Brain (organoid and tissue), 16 donors: ENCODE measurements at places on chromosomes 12 and 14.
A peak's percentile ranks its signal among the peaks of the same experiment; 100 is the strongest.

- no peak for DNase-seq
These were observed 42.8 kb upstream of the CPSF6 start for GRCh38 chr12:69196302-69197288.

GRCh38 chr12:53809005-53809404, 57.2 kb upstream of the CISTR start:
- DNase-seq, result no peak

- no peak for DNase-seq
These were observed 769 bp upstream of the ZNF740 start for GRCh38 chr12:53179687-53180219.

DNA sequence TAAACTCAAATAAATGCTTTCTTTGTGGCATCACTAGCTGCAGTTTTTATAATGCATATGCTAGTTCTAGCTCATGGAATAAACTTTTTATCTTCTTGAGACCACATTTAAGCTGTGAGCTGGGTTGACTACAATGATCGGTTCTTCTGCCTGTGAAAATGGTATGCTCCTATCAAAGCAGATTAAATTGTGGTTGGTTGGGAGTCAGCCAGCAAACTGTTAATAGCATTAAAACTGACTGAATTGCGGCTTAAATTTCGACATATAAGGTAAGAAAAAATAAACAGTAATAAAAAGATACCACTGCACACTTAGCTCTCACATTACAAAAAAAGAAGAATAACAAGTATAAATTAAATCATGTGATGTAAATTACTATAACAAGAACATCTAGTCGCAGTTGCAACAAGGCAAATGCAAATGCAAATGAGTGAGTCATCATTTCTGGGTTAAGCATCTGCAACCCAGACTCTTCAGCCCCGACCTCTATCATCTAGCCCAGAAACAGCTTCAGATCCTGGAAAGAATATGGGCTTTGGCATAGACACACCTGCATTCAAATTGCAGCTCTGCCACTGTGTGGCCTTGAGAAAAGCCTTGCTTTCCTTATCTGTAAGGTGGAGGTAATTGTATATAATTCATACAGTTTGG, 19.8 kb upstream of the DHRS7 start:
- no peak for DNase-seq

DNA sequence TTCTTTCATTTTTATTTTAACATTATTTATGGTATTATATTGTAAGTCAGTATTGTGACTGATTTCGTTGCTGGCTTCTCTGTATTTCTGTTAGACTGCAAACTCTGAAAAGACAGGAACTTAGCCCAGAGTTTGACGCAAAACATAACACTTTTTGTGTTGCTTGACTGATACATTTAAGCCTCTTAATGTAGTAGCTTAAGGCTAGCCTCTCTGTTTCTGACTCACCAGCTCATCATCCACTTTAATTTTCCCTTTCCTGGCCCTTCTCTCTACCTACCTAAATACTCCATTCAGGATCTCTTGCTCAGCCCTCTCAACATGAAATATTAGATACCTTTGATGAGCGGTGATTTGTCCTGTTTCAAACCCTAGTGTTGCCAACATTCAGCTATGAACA, 420.6 kb downstream of the LRFN5 start:
- DNase-seq, result no peak

DNA sequence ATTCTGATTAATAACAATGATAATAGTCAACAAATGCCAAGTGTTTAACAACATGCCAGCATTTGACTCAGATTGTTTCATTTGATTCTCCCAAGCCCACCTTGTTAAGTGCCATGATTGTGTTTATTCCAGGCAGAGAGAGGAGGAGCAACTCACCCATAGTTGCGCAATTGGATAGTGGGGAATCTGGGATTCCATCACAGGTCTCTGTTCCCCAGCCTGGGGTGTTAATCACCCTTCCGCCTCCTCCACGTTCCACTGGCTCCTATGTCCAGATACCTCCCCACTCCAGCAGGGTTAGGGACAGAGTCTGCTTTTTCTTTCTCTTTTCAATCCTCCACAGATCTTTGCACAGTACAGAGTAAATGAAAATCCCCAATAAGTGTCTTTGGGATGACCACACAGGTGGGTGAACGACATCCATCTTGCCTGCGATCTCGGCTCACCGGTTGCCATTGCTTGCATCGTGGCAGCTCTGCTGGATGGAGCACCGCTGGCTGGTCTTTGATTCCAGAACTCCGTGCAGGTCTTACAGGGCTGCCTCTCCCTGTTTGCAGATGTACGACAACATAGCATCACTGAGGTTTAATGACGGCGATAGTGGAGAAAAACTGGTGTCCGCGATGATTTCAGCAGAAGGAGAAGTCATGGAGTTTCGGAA, 78.8 kb downstream of the DNAH10 start:
- no peak for DNase-seq

DNA sequence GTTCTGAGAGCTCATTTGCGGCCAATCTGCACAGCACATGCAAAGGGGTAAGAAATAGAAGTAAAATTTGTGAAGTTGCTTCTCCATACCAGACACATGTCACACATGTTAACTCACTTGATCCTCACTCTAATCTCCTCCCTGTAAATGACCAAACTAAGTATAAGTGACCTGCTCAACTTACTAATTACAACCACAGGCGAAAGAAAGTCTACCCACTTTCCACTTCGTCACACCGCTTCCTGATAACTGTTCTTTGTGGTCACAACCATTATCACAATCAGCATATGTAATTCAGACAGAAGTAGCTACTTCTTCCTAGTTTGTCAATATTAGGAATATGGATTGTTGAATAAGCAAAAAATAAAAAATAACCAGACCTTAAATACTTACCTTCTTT, 293.7 kb upstream of the CLEC14A start:
- no peak for DNase-seq

- peak; percentile 97 for DNase-seq
These were observed 41.1 kb downstream of the GRIP1 start for GRCh38 chr12:66637699-66638301.

GRCh38 chr12:57451233-57451778, 3.8 kb upstream of the INHBE start:
- no peak for DNase-seq
